ENCODE measurements at places on chromosomes 6 and 20. TPM values are rescaled to one million over a fixed set of nuclear protein-coding genes. Genes with fewer than 3 reads are reported as not detected.

- no peaks in the 10 kb centered on the region for H3K27me3 ChIP-seq
- no peak for DNase-seq
Observed at GRCh38 chr6:151804585-151805285, 2.7 kb upstream of the ESR1 start.

GRCh38 chr6:144365271-144365670, 80.1 kb downstream of the UTRN start:
- no peak overlapping the region for H3K27ac ChIP-seq
- no peaks in the 10 kb centered on the region for H3K36me3 ChIP-seq
- no peak for DNase-seq
- H3K4me1 ChIP-seq: no peaks in the 10 kb centered on the region
- H3K27me3 ChIP-seq: no peaks in the 10 kb centered on the region

NNAT gene
- total RNA-seq: not detected

DNA sequence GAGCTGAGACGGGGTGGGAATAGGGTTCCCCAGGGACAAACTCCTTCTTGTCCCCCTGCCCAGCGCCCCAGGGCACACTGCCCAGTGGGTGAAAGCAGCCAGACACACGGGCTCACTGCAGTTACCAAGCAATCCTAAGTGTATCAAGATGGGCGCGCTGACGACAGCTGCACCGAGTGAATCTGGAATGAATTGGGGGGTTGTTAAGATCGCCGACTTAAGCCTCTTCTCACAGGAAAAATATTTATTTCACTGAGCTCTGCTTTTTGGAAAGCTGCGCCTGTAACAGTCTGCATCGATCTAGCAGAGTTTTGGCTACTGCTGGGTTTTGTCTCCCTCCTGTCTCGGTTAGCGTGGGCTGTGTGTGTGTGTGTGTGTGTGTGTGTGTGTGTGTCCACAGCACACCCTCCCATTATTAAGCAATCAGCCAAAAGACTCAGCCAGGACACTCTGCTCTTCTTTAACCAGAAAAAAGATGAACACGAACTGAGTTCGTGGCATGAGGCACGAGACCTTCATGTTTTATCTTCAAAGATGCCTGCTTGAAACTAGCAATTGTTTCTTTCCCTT, 35.9 kb downstream of the RIPOR3 start:
- H3K27ac ChIP-seq: peak overlapping the region; percentile 13
- peaks cover 29% of the 10 kb centered on the region for H3K4me1 ChIP-seq
